GM12878 (cell line): ENCODE measurements at places on chromosomes 16 and 17. TPM values are rescaled to one million over a fixed set of nuclear protein-coding genes. Genes with fewer than 3 reads are reported as not detected.
A peak's percentile ranks its signal among the peaks of the same experiment; 100 is the strongest.

GRCh38 chr16:86044881-86045590 is 146.1 kb downstream of the IRF8 start:
- H3K4me3 ChIP-seq, result no peak overlapping the region
- no peaks in the 10 kb centered on the region for H3K4me1 ChIP-seq
- H3K27me3 ChIP-seq, result peaks cover 5% of the 10 kb centered on the region; the same call in 1 of the 2 replicates
- no peak for DNase-seq
- no peaks in the 10 kb centered on the region for H3K36me3 ChIP-seq

DNA sequence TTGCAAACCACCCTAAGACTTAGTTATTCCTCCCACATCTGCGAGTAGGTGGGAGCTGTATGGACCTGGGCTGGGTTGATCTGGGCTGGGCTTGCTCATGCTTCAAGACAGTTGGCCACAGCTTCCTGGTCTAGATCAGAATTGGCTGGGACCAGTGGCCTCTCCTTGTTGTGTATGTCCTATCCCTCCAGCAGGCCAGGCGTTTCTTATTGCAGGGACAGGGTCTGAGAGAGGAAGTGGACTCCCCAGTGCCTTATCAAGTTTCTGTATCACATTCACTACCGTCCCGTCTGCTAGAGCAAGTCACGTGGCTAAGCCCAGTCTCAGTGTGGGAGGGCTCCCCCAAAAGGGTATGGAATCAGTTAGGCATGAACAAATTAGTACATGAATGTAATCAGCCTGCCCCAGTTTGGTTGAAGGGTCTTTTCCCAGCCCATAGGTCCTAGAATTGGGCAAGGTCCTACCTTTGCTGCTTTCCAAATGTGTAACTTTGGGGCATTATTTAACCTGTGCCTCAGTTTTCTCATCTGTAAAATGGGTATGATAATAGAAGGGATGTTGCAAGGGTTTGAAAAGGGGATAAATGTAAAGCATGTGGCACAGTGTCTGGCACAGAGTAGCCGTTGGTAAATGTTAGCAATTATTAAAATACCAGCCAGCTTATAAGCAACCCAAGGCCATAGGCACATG is 36.0 kb downstream of the NKD1 start:
- H3K4me3 ChIP-seq, result no peak overlapping the region
- no peaks in the 10 kb centered on the region for H3K36me3 ChIP-seq
- H3K4me1 ChIP-seq, result peaks cover 17% of the 10 kb centered on the region
- DNase-seq, result no peak
- no peak overlapping the region for H3K27ac ChIP-seq
- H3K27me3 ChIP-seq, result no peaks in the 10 kb centered on the region

GRCh38 chr17:53942436-53942835 is 119.7 kb downstream of the KIF2B start:
- H3K27ac ChIP-seq, result no peak overlapping the region
- no peaks in the 10 kb centered on the region for H3K4me1 ChIP-seq
- H3K4me3 ChIP-seq, result no peak overlapping the region
- DNase-seq, result no peak

GRCh38 chr17:37789021-37789565 is 44.2 kb upstream of the HNF1B start:
- H3K27me3 ChIP-seq, result no peaks in the 10 kb centered on the region

DNA sequence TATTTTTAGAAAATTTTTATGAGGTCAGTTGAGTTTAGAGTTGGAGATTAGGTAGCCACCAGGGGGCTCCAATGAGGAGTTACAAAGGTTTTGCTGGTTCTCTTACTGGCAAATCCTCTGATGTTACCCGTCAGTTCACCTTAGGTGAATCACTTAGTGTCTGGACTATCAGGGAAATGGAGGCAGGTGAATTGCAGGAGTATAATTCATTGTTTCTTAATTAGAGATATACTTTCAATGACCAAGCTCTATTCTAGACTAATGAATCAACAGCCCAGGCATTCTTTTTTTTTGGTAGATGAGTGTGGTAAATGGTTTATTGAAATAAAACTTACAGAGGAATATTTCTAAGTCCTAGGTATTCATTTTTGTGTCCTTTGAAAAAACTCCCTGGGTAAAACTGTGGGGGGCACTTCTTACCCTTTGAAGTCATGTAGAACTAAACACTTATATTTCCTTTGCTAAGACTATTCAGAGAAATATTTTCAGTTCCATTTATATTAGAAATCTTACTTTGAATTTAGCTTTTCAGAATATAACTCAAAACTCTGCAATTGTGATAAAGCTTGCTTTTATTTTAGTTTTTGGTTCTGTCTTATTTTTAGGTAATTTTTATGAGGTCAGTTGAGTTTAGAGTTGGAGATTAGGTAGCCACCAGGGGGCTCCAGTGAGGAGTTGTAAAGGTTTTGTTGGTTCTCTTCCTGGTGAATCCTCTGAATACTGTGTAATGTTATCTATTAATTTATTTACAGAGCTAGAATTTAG is 17.7 kb downstream of the PSMD11 start:
- H3K27me3 ChIP-seq, result no peaks in the 10 kb centered on the region
- DNase-seq, result no peak
- H3K4me1 ChIP-seq, result no peaks in the 10 kb centered on the region
- no peak overlapping the region for H3K4me3 ChIP-seq
- H3K36me3 ChIP-seq, result peaks cover 9% of the 10 kb centered on the region

- no peak overlapping the region for H3K27ac ChIP-seq
- no peak overlapping the region for H3K4me3 ChIP-seq
- no peak for DNase-seq
- H3K36me3 ChIP-seq, result no peaks in the 10 kb centered on the region
- no peaks in the 10 kb centered on the region for H3K4me1 ChIP-seq
- no peaks in the 10 kb centered on the region for H3K27me3 ChIP-seq
Observed at GRCh38 chr16:15502041-15502725, 67.8 kb downstream of the BMERB1 start.

The TMEM88 gene
- 0.69 and 1.1 TPM in 2 replicates for total RNA-seq

- H3K27me3 ChIP-seq, result no peaks in the 10 kb centered on the region
- DNase-seq, result no peak
- no peak overlapping the region for H3K4me3 ChIP-seq
- no peaks in the 10 kb centered on the region for H3K4me1 ChIP-seq
- H3K36me3 ChIP-seq, result no peaks in the 10 kb centered on the region
- no peak overlapping the region for H3K27ac ChIP-seq
Observed at GRCh38 chr16:73921295-73921694, 375.3 kb upstream of the PSMD7 start.

GRCh38 chr17:42052346-42052877 is 2.0 kb upstream of the C17orf113 start:
- H3K27ac ChIP-seq, result no peak overlapping the region
- H3K4me1 ChIP-seq, result no peaks in the 10 kb centered on the region
- no peaks in the 10 kb centered on the region for H3K36me3 ChIP-seq

DNA sequence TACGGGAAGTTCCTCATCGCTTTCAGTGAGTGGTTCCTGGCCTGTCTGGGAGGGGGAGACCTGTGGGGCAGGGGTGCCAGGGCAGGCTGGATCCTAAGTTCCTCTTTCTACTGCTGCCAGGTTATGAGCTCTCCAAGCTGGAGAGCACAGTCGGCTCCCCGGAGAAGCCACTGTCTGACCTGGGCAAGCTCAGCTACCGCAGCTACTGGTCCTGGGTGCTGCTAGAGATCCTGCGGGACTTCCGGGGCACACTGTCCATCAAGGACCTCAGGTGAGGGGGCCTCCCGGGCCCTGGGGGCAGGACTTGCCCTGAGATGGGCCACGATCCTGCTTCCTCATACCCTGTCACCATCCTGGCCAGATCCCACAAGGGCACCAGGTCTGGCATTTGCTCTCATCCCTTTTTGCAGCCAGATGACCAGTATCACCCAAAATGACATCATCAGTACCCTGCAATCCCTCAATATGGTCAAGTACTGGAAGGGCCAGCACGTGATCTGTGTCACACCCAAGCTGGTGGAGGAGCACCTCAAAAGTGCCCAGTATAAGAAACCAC is 5.1 kb downstream of the PRSS8 start:
- H3K27me3 ChIP-seq, result no peaks in the 10 kb centered on the region
- H3K36me3 ChIP-seq, result no peaks in the 10 kb centered on the region; the same call in 1 of the 2 replicates
- DNase-seq, result no peak
- no peak overlapping the region for H3K4me3 ChIP-seq
- no peaks in the 10 kb centered on the region for H3K4me1 ChIP-seq

DNA sequence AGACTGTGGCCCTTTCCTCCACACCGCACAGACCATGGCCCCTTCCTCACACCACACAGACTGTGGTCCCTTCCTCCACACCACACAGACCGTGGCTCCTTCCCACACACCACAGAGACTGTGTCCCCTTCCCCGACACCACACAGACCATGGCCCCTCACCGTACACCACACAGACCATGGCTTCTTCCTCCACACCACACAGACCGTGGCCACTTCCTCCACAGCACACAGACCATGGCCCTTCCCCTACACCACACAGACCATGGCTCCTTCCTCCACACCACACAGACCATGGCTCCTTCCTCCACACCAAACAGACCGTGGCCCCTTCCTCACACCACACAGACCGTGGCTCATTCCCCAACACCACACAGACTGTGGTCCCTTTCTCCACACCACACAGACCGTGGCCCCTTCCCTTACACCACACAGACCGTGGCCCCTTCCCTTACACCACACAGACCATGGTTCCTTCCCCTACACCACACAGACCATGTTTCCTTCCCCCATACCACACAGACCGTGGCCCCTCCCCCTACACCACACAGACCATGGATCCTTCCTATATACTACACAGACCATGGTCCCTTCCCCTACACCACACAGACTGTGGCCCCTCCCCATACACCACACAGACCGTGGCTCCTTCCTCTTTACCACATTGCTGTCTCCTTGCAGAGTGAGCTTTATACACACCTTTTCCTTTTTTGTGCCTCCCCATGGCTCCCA is 297.5 kb upstream of the FOXF1 start:
- DNase-seq, result no peak
- no peak overlapping the region for H3K27ac ChIP-seq
- H3K27me3 ChIP-seq, result no peaks in the 10 kb centered on the region
- H3K4me3 ChIP-seq, result no peak overlapping the region
- no peaks in the 10 kb centered on the region for H3K36me3 ChIP-seq

GRCh38 chr17:42937712-42938596 is 26.3 kb downstream of the AARSD1 start:
- H3K4me3 ChIP-seq, result no peak overlapping the region
- DNase-seq, result no peak
- no peaks in the 10 kb centered on the region for H3K4me1 ChIP-seq
- H3K27me3 ChIP-seq, result no peaks in the 10 kb centered on the region

DNA sequence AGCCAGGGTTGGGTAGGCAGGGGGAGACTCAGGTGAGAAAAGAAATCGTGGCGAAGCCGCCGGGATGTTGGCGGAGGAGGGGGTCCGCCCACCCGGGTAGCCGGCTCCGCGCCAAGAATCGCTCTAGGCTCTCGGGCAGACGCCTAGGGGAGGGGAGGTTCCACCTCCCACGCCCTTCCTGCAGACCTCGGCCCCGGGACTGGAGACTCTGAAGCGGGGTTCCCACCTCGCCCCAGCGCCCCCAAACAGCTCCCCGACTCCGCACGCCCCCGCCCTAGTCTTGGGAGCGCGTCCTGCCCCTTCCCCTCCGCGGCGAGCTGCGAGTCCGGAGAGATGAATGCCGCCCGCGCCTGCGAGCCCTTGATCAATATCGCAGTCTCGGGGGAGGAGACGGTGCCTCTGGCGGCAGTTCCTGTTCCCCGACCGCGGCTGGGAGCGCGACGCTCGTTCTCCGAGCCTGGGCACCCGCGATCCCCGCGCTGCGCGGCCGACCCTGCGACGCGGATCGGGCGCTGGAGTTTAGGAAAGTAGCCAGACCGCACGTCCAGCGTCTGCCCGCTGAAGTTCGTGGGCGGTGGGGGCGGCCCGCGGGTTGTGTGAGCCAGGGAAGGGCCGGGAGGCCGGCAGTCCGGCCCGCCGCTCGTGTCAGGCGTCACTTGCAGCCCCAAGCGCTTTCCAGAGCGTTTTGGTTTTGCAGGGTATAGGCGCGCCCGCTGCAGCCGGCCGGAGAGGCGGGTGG is 790 bp downstream of the CRHR1 start:
- H3K4me1 ChIP-seq, result no peaks in the 10 kb centered on the region
- H3K27me3 ChIP-seq, result peaks cover 18% of the 10 kb centered on the region
- H3K27ac ChIP-seq, result no peak overlapping the region
- H3K36me3 ChIP-seq, result no peaks in the 10 kb centered on the region
- H3K4me3 ChIP-seq, result no peak overlapping the region

DNA sequence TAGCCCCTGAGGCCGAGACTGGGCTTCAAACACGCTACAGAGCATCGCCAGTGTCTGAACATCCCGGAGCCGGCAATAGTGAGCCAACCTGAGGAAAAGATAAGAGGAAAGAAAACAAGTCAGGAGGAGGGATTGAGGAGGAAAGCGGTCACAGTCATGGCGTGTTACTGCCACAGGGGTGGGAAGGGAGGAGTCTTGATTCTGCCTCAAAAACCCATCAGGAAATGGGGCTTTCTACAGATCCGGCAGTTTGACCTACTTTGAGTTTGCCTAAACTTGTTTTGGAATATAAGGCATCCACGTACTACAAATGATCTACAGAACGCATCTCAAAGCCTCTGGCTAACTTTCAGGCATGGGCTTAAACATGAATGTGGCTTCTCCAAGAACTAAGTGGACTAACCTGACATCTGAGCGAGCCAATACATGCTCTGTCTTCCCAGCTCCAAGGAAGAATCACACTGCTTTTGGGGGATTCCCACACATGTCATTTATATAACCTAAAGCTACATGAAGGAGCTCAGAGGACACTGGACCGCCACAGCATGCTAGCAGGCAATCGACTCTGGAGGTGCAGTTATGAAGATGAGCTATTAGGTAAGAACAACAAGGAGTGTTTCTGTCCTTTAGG is 96.6 kb downstream of the WDR59 start:
- H3K27me3 ChIP-seq, result no peaks in the 10 kb centered on the region
- DNase-seq, result no peak
- no peak overlapping the region for H3K4me3 ChIP-seq
- no peaks in the 10 kb centered on the region; the same call in none of the 2 replicates for H3K36me3 ChIP-seq
- no peak overlapping the region for H3K27ac ChIP-seq

The CA5A gene
- total RNA-seq, result not detected in 2 replicates

- H3K4me1 ChIP-seq, result no peaks in the 10 kb centered on the region
- H3K27ac ChIP-seq, result no peak overlapping the region
- DNase-seq, result no peak
- H3K36me3 ChIP-seq, result no peaks in the 10 kb centered on the region
- no peak overlapping the region for H3K4me3 ChIP-seq
- no peaks in the 10 kb centered on the region for H3K27me3 ChIP-seq
Observed at GRCh38 chr16:27706156-27706865, 156.4 kb downstream of the KATNIP start.

DNA sequence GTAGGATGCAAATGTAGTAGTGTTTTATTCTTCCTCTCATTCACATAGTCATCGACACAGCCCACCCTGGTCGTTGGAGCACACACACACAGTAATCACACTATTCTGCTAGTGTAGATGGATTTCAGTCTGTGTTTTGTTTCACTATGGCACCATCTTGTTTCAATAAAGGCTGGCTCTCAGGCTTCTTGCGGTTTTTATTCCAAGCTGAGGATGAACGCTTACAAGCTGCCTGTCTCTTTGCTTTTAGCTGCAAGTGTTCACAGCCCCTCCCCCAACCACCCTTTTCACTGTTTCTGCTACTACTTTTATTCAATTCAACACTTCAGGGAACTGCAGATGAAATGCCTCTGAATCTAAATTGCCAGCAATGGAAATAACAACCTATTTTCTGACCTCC is 140.9 kb upstream of the PMFBP1 start:
- H3K4me1 ChIP-seq, result no peaks in the 10 kb centered on the region
- H3K27me3 ChIP-seq, result no peaks in the 10 kb centered on the region
- H3K27ac ChIP-seq, result no peak overlapping the region
- H3K4me3 ChIP-seq, result no peak overlapping the region
- H3K36me3 ChIP-seq, result no peaks in the 10 kb centered on the region
- no peak for DNase-seq

- no peaks in the 10 kb centered on the region for H3K27me3 ChIP-seq
- peaks cover 2% of the 10 kb centered on the region; the same call in 1 of the 2 replicates for H3K36me3 ChIP-seq
- peak overlapping the region; percentile 47; the same call in 1 of the 2 replicates for H3K27ac ChIP-seq
- H3K4me3 ChIP-seq, result no peak overlapping the region
- DNase-seq, result no peak
Observed at GRCh38 chr17:57424777-57425188, 168.5 kb downstream of the MSI2 start.
